ENCODE measurements at places on chromosomes 1 and 21.
A peak's percentile ranks its signal among the peaks of the same experiment; 100 is the strongest.

GRCh38 chr1:108708691-108709660 is 3.7 kb upstream of the FNDC7 start:
- DNase-seq = peak; percentile 11

DNA sequence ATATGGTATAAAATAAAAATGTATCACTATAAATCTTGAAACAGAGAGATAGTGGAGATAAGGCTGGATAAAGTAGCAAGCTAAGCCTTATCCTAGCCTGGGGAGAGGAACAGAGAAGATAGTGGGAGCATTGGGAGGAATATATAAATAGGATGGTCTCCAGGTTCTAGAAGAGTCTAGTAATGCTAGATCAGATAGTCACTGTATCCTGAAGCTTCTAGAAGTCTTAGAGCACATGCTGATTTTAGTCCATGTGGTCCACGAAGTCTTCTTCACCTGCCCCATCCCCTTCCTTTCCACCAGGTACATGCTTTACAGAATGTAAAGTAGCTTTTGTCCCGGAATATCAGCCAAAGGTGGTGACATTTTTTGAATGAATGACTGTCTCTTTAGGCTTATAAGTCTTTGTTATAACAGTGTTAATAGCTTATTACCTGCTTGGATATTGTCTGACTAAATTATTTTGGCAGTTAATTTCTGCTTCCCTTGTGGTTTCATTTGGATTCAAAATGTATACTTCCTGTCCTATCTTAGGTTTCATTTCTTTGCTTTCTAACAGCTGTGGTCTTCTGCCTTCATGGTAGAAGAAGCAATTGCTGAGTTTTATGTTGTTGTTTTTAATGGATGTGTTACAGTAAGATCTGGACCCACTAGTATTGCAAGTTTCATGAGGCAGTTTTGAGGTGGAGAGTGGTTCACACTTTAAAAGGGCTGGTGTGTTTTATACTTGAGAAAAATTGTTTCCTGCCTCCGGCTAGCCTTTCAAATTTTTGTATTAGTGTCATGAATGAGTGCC is 5.9 kb downstream of the SMG7 start:
- DNase-seq = no peak

DNA sequence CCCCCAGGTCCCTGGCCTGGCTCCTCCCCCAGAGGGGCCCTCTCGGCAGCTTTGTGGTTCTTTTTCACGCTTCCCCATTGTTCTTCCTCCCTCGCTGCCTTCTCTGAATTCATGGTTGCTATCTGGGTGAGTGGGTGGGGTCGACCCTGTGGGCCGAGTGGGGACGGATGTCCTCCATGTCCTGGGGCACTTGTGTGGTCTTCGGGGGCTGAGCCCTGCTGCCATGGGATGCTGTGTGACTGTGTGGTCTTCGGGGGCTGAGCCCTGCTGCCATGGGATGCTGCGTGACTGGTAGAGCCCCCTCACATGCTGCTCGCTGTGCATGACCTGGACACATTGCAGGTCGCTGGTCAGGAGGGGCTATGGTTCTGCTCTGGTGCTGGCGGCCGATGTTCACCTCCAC is 21.6 kb upstream of the DIP2A start:
- DNase-seq = no peak

- DNase-seq = no peak
Observed at GRCh38 chr21:33940881-33941245, 25.3 kb upstream of the ATP5PO start.

GRCh38 chr1:66396212-66396890 is 137.6 kb upstream of the SGIP1 start:
- DNase-seq = no peak

DNA sequence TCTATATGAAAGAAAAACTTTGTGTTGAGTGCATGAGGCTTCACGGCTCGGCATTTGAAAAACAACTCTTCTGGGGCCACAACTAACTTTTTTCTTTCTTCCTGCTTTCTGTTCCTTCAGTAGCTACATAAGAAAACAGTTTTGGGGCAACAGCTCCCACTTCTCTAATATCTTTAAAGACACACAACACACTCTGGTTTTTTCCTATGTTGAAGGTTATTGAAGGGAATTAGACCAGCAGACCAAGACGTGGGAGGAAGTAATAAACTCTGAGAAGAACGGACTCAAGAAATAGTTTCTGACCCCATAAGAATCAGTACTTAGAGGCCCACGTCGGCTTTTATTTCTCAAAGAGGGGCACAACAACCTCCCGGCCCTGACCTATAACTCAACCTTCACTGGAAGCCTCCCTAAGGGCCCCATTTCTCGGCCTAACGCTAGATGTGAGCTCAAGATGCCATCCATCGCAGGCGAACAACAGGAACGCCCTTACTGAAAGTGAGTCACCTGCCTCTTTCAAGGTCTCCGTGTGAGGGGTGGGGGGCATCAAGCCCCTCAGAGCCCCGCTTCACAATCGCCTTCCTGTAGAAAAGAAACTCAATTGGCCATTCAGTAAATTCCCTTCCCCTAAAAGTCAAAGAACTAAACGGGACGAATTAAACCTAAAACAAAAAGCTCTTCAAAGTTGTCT is 844 bp downstream of the ZMYM6 start:
- peak; percentile 50 for DNase-seq
